T follicular helper cell (primary cell): ENCODE measurements at places on chromosomes 3 and 15.

GRCh38 chr15:74656935-74657535 lies 38.8 kb downstream of the EDC3 start:
- no peak for DNase-seq

- DNase-seq: no peak
These were observed 27.5 kb upstream of the ACAN start for GRCh38 chr15:88775776-88776175.

DNA sequence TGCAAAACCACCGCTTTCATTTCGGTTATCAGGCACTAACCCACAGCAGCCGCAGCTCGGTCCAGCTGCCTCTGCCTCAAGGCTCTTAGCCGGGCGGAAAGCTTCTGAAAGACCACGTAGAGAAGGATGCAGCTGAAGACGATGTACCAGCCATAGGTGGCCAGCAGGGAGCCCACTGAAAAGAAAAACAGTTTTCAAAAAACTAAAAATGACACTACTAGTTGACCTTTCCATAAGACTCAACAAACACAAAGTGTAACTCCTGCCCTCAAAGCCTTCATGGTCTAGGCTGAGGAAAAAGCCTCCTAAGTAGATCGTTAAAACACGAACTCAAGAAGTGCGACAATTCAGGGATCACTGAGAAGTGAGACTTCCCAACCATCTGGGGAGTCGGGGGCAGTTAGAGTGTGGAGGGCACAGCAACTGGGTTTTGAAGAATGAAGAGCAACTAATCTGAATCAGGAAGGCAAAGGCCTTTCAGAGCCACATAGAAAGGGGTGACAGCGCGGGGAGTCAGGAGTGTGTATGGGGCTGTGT lies 716 bp downstream of the SELENOS start:
- DNase-seq: no peak

- no peak for DNase-seq
These were observed 578.3 kb upstream of the ADAMTS9 start for GRCh38 chr3:65265942-65266590.

GRCh38 chr3:37396731-37397130 lies 222.3 kb upstream of the LRRFIP2 start:
- DNase-seq: no peak

GRCh38 chr15:82548700-82549099 lies 8.4 kb upstream of the RPS17 start:
- no peak for DNase-seq

- DNase-seq: no peak
These were observed 86.7 kb downstream of the VGLL4 start for GRCh38 chr3:11556851-11557644.
